ENCODE measurements at places on chromosomes 16 and 17.

DNA sequence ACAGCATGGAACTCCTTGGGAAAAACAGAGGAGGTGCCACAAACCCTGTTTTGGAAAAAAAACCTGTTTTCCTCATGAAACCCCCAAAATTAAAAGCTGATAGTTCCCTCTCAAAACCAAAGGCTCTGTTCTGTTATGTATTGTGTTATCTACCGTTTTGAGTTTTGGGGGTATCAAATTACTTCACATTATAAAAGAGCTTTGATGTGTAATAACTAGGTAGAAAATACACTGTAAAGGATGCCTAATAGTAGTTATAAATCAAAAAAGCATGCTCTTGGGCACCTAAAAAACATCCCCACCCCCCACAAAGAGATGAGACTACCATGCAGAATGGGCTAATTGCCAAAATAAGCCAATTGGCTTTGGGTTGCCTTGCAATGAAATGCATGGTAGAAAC, 30.8 kb downstream of the C16orf54 start:
- no peak for DNase-seq

GRCh38 chr17:29051731-29052130, 8.8 kb downstream of the PIPOX start:
- DNase-seq, result no peak

DNA sequence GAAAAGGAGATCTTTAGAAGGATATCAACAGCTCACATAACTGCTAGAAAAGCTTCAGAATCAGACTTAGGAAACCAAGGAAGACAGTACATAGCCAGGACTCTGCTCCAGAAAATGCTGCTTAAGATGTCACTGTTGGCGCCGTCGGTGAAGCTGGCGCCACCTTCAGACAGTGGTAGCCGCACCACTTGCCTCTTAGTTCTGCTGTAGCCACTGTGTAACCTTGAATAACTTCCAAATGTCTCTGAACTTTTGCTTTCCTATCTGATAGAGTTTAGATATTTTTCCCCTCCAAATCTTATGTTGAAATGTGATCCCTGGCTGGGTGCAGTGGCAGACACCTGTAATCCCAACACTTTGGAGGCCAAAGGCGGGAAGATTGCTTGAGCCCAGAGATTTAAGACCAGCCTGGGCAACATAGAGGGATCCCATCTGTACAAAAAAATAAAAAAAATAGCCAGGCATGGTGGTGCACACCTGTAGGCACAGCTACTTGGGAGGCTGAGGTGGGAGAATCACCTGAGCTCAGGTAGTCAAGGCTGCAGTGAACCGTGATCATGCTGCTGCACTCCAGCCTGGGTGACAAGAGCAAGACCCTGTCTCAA, 6.3 kb upstream of the USP31 start:
- no peak for DNase-seq

- no peak for DNase-seq
Observed at GRCh38 chr16:68246121-68246520, 948 bp downstream of the PLA2G15 start.

DNA sequence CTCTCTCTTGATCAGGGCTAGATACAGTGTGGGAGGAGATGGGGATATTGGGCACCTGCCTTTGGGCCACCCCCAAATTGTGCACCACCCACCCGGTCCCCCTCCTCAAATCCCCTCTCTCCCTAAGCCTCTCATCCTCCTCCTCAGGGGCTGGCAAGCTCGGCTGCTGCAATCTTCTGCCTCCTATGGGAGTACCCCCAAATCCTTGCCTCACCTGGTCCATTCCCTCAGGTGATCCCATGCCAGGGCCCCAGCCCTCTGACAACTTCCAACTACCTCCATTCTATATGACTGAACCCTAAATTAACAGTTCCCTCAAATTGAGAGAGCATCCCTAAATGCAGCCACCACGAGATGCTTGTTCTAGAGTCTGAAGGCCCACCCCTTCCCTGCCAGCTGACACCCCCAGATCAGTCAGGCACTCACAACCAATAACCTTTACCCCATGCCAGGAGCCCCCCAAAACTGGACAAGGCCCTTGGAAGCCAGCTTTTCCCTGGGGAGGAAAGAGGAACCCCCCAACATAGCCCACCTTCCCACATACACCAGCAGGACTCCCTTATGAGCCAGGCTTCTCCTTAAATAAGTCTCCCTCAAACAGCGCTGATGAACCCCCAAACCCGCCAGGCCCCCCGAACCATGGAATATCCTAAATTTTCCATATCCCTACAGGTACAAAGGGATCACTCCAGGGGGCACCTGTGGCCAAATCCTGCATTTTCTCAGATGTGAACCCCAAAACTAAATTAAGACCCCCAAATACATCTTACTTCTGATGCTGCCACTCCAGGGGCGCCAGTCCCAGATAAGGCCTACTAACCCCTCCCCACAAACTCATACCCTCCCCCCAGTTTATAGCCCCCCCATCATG, 3.2 kb downstream of the DLG4 start:
- no peak for DNase-seq

DNA sequence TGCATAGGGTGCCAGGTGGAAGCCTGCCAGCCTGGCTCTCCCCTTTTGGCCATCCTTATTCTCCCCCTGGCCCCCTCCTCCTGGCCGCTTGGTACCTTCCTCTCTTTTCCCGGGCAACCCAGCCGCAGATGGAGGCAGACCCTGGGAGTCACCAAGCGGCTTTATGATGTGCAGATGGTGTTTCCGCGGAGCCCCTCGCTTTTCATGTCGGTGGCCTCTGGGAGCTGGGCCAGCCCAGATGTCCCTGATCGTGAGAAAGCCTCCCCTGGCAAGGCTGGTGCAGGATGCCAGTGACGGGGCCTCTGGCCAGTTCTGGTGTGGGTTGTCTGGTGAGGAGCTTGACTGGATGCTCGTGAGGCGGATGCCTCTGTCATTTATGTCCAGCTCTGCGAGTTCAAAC, 18.0 kb upstream of the BRD7 start:
- no peak for DNase-seq

DNA sequence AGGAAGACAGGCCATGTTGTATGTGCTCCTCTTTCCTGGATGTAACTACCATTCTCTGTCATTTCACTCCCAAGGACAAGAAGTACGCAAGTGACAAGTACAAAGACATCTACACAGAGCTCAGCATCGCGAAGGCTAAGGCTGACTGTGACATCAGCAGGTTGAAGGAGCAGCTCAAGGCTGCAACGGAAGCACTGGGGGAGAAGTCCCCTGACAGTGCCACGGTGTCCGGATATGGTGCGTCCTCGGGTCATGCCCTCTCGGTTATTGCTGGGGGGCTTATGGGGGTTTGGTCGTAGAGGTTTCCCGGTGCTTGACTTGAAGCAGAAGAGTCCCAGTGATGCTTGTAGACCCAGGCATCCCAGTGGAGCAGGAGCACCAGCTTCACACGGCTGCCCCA, 29.0 kb downstream of the PLD6 start:
- no peak for DNase-seq

GRCh38 chr17:79576333-79576732, 34.5 kb downstream of the RBFOX3 start:
- no peak for DNase-seq

DNA sequence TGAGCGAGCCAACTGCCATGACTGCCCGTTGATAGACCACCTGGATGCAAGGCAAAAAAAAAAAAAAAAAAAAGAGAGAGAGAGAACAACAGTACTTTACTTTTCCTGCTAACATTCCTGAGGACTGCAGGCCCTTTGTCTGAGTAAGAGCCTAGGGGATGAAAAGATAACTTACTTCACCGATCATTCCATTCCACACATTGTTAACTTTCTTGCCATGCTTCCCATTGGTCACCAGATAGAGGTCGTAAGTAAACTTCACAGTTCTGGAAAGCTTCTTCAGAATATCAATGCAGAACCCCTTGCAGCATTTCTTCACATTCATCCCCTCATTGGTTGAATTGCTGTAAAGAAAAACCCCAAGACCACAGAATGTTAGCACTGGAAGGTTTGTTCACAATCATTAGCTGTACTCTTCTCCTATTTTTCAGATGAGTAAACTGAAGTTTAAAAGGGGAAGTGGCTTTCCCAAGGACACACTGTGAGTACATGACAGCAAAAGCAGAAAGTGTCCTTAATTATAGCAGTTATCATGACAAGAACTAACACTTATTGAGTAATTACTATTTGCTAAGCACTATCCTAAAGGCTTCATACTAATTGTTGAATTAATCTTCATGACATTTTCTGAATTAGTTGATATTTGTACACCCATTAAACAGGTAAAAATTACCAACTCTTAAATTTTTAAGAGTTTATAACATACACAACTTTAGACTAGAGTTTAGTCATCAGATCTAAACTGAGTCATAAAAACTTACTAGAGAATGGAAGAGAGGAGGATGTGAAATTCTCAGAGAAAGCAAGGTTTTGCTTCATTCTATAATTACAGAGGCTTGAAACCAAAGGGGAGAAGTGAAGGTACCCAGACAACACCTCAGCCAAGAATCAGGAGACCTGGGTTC, 341.2 kb downstream of the GRIN2A start:
- no peak for DNase-seq

GRCh38 chr17:34299956-34300577, 14.5 kb downstream of the CCL11 start:
- no peak for DNase-seq

DNA sequence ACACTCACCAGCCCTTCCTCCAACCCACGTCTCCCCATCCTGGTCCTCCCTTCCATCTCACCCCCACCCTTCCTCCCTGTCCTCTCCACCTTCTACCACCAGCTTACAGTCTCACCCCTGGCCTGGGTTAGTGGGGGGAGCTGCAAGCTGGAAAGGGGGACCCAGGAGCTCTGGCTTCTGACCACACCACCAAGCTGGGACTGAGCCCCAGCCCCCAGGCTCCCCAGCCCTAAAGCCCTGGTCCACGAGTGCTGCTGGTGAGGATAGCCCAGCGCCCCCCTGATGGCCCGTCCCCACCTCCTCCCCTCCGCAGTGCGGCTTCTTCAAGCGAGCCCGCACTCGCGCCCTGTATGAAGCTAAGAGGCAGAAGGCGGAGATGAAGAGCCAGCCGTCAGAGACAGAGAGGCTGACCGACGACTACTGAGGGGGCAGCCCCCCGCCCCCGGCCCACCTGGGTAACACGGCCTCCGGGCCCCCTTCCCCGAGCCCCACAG, 7.2 kb upstream of the PDK2 start:
- DNase-seq, result no peak

DNA sequence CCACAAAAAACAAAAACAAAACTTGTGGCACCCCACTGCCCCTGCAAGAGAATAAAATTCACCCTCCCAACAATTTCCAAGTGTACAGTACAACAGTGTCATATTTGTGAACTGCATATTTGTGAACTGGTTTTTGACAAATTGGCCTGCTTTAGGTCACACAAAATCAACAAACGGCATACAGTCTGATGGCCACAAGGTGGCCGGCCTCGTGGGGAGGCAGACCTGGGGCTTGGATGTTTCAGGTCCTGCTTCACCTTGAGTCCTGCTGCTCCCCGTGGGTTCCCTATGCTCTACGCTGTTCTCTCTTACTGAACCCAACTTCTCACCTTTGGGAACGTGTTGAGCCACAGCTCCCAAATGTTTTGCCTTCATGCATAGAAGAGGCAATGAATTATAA, 102.2 kb downstream of the CDK5R1 start:
- no peak for DNase-seq

DNA sequence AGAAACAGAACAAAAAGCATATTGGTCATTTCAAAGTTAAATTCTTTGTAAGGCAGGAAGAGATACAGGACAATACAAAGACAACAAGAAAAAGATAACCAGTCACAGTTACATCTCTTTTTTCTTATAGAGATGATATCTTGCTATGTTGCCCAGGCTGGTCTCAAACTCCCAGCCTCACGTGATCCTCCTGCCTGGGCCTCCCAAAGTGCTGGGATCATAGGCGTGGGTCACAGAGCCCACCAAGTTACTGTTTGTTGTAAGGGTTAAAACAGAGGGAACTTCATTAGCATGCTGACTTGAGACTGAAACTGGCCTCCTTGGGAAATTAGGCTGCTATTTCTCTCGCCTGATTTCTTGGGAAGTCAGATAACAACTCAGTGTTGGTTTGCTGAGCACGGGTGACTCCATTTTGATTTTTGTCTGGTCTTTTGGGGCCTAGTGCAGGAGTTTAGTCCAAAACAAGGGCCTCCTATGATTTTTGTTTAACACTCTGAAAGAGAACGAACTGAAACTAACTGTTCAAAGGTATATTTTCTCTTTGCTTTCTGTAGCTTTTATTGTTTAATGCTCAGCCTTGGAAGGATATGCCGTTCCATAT, 31.5 kb upstream of the SEC14L1 start:
- DNase-seq, result no peak

GRCh38 chr16:19745286-19746010, 27.4 kb downstream of the IQCK start:
- DNase-seq, result no peak

DNA sequence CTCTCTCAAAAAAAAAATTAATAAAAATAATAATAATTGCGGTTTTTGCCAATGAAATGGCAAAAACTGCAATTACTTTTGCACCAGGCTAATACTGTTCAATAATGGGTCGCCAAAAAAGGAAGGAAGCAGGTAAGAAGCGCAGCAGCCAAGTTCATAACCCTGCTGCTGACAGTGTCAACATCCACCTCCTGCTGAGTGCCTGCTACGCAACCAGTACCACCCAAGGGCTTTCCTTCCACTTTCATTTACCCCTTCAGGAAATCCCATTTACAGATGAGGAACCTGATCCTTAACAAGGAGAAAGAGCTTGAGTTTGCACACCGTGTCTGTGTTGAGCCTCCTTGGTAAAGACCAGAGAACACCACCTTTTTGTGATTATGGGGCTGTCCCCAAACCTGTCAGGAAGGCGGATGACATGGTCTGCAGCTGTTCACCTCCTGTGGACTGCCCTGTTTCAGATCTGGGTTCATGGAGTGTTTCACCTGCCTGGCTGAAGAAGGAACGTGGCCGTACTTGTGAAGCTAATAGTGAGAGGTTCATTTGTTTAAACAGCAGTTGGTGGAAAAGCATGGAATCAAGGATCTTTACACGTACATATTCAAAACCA, 378.0 kb downstream of the SLC39A11 start:
- DNase-seq, result no peak

- DNase-seq, result no peak
Observed at GRCh38 chr17:29620271-29620670, 2.4 kb downstream of the CORO6 start.

DNA sequence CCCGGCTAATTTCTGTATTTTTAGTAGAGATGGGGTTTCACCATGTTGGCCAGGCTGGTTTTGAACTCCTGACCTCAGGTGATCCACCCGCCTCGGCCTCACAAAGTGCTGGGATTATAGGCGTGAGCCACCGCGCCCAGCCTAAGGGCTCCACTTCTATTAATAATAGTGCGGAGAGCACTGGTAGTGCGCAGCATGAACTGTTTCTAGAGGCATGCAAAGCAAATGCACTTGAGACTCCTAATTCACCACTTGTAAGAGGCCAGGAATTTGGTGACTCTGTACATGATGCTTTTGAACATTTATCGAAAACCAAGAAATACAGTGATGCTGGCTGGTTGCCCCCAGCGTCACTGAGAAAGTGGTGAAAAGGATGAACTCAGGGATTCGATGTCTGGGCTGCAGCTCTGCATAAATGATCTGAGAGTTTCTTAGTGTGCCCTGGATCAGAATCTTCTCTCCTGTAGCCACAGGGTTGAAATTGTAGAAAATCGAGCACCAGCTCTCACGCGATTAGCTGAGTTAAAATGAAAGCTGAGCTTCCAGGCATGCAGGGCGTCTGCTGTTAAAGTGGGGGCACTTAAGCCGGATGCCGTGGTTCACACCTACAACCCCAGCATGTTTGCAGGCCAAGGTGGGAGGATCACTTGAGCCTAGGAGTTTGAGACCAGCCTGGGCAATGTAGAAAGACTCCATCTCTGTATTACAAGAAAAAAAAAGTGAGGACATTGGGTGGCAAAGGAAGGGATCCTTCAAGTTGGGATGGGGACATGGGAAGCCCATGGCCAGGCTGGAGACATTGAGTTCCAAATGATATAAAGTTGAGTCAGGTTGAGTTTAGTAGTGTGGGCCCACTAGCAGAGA, 4.8 kb downstream of the RNF213 start:
- peak; percentile 53 for DNase-seq
